Epithelial cell of prostate (primary cell): ENCODE measurements at places on chromosomes 7 and 10.

GRCh38 chr10:74190494-74190893 lies 39.5 kb downstream of the ADK start:
- DNase-seq = no peak

DNA sequence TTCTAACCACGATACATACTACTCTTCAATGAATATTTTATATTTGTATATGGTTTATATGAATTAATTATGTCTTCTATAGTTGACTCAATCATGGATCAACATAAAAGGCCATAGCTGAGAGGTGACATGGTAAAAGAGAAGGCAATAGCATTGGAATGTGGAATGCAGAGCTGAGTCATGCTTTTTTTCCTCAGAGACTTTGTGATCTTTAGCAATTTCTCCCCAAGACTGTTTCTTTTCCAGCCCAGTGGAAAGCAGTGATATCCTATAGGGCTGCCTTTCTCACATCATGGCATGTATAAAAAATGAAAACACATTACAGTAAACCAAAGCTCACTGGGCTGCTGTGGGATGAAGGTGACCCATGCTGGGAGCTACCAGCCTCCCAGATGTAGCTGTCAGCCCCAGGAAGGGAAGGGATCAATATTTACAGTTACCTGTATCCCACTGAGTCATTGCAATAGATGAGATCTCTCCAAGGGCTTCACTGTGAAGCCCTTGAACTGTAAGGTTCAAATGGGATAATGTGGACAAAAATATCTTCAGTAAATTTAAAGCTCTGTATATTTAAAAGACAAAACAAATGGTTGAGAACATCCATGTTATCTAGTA lies 30.2 kb downstream of the SLC39A12 start:
- DNase-seq = no peak

DNA sequence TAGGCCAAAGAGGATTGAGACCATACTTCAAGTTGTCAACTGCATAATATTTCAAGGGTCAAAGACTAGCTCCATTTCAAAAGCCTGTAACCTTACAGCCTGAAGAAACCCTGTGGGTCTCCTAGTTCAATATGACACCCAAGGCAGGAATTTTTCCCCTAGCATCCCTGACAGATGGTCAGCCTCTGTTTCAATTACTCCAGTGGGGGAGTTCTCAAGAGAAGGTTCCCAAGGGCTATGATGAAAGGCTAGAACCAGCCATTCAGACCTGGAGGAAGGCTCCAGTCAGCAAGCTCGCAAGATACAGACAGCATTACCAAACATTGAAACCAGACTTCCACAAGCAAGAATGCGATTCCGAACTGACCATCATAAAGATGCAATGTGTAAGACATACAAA lies 1.6 kb downstream of the HTR7 start:
- no peak for DNase-seq

GRCh38 chr10:16483241-16483917 lies 38.3 kb downstream of the C1QL3 start:
- DNase-seq = no peak

- DNase-seq = no peak
These were observed 119.8 kb downstream of the CACNA2D1 start for GRCh38 chr7:82323806-82324205.

- no peak for DNase-seq
These were observed 143.4 kb downstream of the DYNC1I1 start for GRCh38 chr7:95915731-95916130.

DNA sequence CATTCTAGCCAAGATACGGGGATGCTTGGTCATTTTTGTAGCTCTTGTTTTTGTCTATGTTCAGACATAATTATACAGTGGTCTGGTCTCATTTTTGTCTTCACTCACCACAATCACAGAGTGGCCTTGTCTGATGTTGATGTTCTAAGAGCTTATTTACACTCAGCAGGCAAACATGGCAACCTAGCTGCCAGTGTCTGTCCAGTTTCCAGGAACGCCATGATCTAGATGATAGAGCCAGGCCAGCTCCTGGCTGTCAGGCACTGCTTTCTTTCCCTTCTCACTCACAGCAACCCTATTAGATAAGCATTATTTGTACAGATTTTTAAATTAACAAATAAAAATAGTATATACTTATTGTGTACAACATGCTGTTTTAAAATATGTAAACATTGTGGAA lies 98.6 kb upstream of the PHF14 start:
- DNase-seq = no peak

- DNase-seq = no peak
These were observed 11.1 kb upstream of the GLCCI1 start for GRCh38 chr7:7957513-7957912.

DNA sequence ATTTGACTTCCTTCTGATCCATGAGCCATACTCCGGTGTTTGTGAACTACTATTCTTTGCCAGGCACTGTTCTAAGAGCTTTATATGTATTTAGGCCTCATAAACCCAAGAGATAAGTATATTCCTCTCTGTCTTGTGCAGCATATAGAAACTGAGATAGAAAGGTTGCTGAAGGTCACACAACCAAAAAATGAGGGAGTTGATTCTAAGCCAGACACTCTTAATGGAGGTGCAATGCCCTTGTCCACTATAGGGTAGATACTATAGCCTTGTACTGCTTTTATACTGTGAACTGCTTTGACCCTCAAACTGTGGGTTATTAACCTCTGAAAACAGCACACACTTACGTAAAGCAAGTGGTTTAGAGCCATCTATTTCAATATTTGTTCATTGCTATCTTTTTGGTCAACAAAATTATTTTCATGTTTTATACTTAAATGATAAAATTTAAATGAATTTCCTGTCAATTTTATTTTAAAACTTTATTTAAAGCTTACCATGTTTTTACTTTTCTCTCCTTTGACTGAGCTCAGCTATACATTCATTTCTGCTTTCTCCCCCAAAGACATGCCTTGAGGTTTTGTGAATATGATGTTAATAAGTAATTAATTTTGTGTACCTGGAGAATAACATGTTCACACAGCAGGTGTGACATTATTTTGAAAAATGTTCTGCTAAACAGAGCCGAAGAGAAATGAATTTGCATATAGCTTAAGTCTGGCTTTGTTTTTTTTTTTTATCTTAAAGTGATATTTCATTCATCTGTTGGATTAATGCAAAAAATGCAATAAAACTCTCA lies 687.3 kb downstream of the DNAJB9 start:
- DNase-seq = no peak

GRCh38 chr10:88852327-88852726 lies 683 bp upstream of the ANKRD22 start:
- no peak for DNase-seq

- no peak for DNase-seq
These were observed 22.3 kb upstream of the NANOS1 start for GRCh38 chr10:119007211-119007574.

- DNase-seq = no peak
These were observed 29.4 kb upstream of the JAKMIP3 start for GRCh38 chr10:132036153-132036886.

- DNase-seq = no peak
These were observed 255.8 kb downstream of the ABCA13 start for GRCh38 chr7:48426966-48427555.

DNA sequence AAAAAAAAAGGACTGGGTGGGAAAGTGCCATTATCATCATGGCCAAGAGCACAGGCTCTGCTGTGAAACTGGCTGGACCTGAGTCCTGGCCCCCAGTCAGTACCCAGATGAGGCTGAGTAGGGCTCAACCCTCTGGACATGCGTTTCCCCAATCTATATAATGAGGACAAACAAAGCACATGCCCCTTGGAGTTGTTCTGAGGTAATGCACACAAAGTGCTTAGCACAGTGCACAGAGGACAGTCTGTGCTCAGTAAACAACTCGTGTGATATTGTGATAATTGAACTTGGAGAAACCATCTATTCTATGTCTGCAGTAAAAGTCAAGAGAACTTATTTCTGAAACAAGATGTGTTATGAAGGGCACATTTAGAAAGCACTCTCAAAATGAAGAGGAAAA lies 138.8 kb downstream of the KCNMA1 start:
- DNase-seq = no peak

GRCh38 chr10:25392132-25392531 lies 217.3 kb downstream of the GPR158 start:
- no peak for DNase-seq

GRCh38 chr7:127959770-127960169 lies 71.5 kb downstream of the LRRC4 start:
- DNase-seq = no peak

DNA sequence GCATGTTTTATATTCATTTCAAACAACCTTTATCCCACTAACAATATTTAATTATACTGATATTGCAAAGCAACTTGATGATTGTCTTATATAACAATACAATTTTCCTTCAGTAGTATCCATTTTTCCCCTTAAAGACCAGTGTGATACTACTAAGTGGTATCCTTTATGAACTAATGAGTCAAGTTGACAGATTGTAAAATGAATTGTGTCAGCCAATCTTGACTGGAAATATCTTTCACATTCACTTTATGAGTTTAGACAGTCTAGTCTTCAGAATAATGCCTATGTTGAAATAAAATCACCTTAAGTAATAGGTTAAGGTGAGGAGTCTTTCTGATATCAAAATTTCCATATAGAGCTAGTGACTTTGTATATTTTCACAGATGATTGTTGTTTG lies 950.0 kb upstream of the CELF2 start:
- DNase-seq = no peak

DNA sequence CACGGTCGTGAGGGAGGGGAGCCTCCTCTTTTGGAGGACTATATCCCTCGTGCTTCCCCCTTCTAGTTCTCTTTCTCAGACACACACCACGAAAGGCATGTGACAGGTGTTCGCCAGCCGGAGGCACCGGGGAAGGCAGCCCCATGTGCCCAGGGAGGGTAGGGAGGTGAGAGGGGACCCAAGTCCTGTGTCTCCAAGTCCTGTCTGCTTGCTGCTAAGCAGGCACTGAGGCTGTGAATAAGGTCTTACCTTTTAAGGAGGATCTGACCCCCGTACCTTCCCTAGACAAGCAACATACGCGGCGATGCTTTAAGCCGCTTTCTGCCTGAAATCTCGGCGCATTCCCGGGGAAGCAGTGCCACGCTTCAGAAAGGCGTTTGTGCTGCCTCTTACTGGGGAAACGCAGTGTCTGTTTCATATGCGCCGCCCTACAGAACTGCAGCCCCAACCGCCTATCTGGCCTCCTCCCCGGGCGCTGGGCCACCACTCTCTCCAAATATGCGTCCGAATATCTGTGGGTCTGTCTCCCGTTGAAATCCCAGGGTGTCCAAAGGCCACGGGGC lies 770 bp downstream of the PLXNA4 start:
- no peak for DNase-seq

- no peak for DNase-seq
These were observed 109.5 kb downstream of the NRF1 start for GRCh38 chr7:129721068-129721467.

DNA sequence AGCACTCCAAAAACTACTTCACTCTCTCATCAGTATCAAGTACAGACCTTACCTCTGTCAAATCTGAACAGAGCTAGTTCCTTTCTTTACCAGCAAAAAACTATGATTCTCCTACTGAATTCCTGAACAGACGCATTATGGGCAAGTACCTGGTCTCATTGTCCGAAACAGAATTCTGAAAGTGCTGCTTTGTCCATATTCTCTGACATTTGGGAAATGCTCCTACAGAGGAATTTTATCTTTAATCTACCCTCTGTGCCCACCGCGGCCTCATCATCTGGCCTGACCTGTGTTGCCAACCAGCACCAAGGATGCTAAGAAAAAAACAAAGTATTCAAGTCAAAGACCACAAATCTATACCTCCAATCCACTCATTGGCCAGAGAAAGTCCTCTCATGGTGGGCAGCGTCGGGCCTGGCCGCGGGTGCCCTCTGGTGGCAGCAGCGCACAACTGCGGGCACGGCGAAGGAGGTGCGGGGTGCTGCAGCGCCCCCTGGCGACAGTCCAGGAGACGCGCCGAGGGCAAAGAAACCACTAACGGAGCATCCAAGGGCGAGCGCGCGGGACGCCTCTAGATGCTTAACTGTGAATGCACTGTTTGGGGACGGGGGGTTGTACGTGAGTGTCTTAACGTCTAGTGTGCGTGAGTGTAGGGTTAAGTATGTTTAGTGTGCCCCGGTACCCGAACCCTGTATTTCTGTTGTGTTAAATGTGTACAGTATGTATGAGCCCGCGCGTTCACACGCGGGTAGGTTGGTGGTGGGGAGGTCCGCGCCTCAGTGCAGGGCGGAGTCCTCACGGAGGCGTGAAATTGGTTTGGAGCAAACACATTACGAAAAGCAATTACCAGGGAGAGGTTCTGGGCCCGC lies 5.0 kb upstream of the GBX1 start:
- DNase-seq = no peak

DNA sequence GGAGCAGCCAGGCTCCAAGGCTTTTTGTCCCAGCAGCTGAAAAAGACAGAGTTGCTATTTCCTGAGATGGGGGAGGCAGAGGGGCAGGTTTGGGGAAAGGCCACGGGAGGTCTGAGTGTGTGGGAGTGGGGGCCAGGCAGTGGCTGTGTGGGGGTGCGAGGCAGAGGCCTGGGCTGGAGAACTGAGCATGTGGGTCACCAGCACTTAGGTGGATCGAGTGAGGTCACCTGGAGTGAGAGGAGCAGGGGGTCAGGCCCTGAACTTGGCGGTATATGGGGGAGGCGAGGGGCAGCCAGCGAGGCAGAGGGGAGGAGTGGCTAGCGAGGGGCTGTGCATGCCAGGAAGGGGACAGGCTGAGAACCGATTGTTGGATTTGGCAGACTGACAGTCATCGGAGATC lies 28.4 kb downstream of the IQCE start:
- DNase-seq = no peak

DNA sequence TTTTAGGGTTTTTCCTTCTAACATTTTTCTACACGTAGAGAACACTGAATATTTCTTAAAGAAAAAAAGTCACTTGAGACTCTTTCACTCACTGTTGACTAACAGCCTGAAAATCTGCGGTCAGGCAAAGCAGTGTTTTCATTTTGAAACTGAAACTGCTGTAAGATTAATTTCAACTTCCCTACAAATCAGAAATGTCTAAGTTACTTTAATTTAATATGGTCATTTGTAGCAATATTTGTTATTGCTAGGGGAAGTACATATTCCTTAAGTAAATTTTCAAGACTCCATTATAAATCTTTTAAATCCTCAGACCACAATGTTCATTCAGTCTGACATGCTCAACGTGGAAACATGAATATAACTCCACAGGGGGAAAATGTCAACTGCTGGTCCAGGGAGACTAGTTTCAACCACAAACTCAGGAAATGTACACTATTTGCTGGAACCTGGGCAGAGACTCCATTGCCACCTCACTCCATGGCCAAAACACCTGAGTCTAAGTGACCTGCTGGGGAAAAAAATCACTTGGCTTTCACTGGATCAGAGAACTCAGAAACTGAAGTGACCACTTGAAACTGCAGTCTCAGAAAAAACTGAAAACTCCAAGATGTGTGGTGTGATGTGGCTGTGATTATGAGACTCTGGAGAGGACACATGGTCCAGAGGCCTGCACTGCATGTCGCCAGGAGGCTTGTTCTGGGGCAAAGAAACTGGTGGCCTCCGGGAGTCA lies 161.2 kb downstream of the TAX1BP1 start:
- no peak for DNase-seq

DNA sequence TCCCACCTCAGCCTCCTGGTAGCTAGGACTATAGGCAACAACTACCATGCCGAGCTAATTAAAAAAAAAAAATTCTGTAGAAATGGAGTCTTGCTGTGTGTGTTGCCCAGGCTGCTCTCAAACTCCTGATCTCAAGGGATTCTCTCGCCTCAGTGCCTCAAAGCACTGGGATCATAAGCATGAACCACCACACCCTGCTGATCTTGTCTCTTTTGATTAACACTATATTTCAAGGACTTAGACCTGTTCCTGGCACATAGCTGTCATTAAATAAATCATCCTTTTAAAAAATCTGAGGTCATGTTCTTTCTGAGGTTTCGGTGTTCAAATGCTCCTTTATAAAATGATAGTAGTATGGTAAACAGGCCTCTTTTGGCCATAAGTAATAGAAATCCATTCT lies 4.8 kb downstream of the PALS2 start:
- no peak for DNase-seq

- peak; percentile 39 for DNase-seq
These were observed 260.8 kb downstream of the SKAP2 start for GRCh38 chr7:26603631-26604030.
